ENCODE measurements at places on chromosomes 3 and 15.

GRCh38 chr3:55486857-55487380, at the start of gene WNT5A:
Gene WNT5A, minus strand, starts transcription at chr3:55487306. Its CDS starts 321 bp downstream, at chr3:55486985.
- peak within 1 kb of the TSS; percentile 40 for H3K4me3 ChIP-seq
- no peak for ATAC-seq
- H3K27me3 ChIP-seq, result peaks cover 57% of the 10 kb centered on the region
- no peak within 1 kb of the TSS for H3K27ac ChIP-seq
- peaks cover 4% of the 10 kb centered on the region for H3K4me1 ChIP-seq
- no peaks in the 10 kb centered on the region for H3K36me3 ChIP-seq

DNA sequence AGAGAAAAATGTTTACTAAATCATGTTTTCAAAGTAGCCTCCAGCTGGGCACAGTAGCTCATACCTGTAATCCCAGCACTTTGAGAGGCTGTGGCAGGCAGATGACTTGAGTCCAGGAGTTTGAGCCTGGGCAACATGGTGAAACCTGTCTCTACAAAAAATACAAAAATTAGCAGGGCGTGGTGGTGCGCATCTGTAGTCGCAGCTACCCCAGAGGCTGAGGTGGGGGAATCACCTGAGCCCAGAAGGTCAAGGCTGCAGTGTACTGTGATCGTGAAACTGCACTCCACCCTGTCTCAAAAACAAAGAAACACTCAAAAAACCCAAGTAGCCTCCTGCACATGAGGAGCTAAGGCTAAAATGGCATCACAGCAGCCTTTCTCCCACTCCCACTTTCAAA, 1.6 kb upstream of the PPIB start:
- no peak for ATAC-seq
- H3K36me3 ChIP-seq, result peaks cover 33% of the 10 kb centered on the region
- H3K4me3 ChIP-seq, result peak overlapping the region; percentile 93
- H3K27ac ChIP-seq, result peak overlapping the region; percentile 96
- H3K27me3 ChIP-seq, result no peaks in the 10 kb centered on the region
- peaks cover 36% of the 10 kb centered on the region for H3K4me1 ChIP-seq

GRCh38 chr3:179673523-179673922, 20.7 kb downstream of the USP13 start:
- H3K27me3 ChIP-seq, result no peaks in the 10 kb centered on the region
- H3K36me3 ChIP-seq, result no peaks in the 10 kb centered on the region
- H3K4me3 ChIP-seq, result no peak overlapping the region

DNA sequence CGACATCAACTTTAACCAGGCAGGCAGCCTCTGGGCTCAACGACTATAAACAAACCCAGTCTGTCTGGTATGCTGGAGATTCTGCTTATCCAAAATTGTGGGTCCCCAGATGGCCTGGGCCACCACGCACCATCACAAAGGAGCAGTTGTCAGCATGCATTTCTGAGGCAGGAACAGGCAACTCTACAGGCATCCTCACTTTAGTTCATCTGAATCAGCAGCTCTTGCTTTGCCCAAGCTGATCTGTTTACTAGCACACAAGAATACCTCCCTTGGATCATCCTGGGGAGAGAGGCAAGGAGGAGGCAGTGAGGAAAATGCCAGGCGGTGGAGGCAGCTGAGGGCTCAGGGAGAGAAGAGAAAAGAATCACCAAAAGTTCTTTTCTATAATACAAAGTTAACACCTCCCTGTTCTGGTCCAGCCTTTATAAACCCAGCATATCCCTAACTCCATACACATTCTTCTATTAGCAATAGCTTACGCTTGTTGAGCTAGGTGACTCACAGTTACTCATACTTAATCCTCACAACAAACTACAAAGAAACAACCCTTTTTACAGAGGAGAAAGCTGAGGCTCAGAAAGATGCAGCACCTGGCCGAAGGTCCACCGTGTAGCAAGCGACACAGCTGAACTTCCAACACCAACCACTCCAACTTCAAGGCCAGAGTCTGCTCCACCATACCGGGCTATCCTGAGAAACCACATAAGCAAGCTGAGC, 33.6 kb downstream of the ZDHHC3 start:
- H3K27ac ChIP-seq, result no peak overlapping the region
- H3K4me3 ChIP-seq, result no peak overlapping the region
- H3K36me3 ChIP-seq, result peaks cover 64% of the 10 kb centered on the region
- no peak for ATAC-seq
- H3K4me1 ChIP-seq, result no peaks in the 10 kb centered on the region

- peaks cover 1% of the 10 kb centered on the region for H3K36me3 ChIP-seq
- no peaks in the 10 kb centered on the region for H3K27me3 ChIP-seq
- H3K4me3 ChIP-seq, result no peak overlapping the region
- no peak for ATAC-seq
- H3K27ac ChIP-seq, result peak overlapping the region; percentile 26
These were observed 55.2 kb downstream of the RAB7A start for GRCh38 chr3:128781164-128781563.

- no peak for ATAC-seq
- H3K27me3 ChIP-seq, result peaks cover 10% of the 10 kb centered on the region
- H3K36me3 ChIP-seq, result no peaks in the 10 kb centered on the region
These were observed 13.1 kb downstream of the COL8A1 start for GRCh38 chr3:99651531-99651930.

- no peak for ATAC-seq
- no peak overlapping the region for H3K4me3 ChIP-seq
- H3K36me3 ChIP-seq, result no peaks in the 10 kb centered on the region
- H3K27me3 ChIP-seq, result no peaks in the 10 kb centered on the region
These were observed 79.2 kb downstream of the IL1RAP start for GRCh38 chr3:190593075-190593474.

DNA sequence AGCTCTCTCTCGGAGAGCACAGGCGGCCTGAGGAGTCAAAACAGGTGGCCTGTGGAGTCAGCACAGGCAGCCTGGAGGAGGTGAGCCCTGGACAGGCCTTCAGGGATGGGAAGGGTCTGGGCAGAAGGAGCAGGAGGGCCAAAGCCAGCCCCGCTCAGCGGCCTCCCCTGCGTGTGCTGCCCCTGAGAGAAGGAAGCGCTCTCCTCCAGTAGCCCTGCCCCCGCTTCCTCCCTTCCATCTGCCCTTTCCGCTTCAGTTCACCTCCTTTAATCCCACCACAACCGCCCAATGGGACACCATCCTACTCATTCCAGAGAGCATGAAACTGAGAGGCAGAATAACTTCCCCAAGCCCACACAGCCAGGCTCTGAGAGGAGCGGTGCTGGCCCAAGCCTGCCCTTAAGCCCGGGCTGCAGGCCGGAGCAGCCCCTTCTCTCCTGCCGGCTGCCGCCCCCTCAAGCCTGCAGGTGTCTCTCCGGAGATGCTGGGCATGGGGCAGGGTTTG, 3.2 kb upstream of the NR2E3 start:
- H3K4me1 ChIP-seq, result no peaks in the 10 kb centered on the region
- H3K27ac ChIP-seq, result peak overlapping the region; percentile 30
- H3K4me3 ChIP-seq, result no peak overlapping the region
- peaks cover 13% of the 10 kb centered on the region for H3K27me3 ChIP-seq
- ATAC-seq, result no peak
- H3K36me3 ChIP-seq, result no peaks in the 10 kb centered on the region

GRCh38 chr15:68510558-68510957, 68.2 kb upstream of the CORO2B start:
- no peaks in the 10 kb centered on the region for H3K4me1 ChIP-seq
- no peaks in the 10 kb centered on the region for H3K36me3 ChIP-seq
- no peak for ATAC-seq
- peaks cover 24% of the 10 kb centered on the region for H3K27me3 ChIP-seq
- H3K27ac ChIP-seq, result no peak overlapping the region
- no peak overlapping the region for H3K4me3 ChIP-seq

DNA sequence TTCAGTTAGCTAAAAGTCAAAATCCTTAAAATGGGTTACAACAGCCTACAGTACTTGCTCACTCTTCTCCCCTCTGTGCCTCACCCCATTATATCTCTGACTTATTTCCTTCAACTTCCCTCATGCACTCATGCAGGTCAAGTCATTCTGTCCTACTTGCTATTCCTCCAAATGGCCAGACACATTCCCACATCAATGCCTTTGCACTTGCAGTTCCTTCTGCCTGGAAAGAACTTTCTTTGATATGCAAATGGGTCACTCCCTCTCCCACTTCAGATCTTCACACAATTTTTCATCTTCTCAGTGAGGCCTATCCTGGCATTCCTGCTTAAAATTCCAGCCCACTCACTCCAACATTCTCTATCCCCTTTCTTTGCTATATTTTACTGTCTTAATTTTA, 547.2 kb upstream of the TGFBR2 start:
- H3K4me1 ChIP-seq, result no peaks in the 10 kb centered on the region
- H3K4me3 ChIP-seq, result no peak overlapping the region
- no peak overlapping the region for H3K27ac ChIP-seq
- H3K27me3 ChIP-seq, result peaks cover 2% of the 10 kb centered on the region
- no peaks in the 10 kb centered on the region for H3K36me3 ChIP-seq
- ATAC-seq, result no peak

DNA sequence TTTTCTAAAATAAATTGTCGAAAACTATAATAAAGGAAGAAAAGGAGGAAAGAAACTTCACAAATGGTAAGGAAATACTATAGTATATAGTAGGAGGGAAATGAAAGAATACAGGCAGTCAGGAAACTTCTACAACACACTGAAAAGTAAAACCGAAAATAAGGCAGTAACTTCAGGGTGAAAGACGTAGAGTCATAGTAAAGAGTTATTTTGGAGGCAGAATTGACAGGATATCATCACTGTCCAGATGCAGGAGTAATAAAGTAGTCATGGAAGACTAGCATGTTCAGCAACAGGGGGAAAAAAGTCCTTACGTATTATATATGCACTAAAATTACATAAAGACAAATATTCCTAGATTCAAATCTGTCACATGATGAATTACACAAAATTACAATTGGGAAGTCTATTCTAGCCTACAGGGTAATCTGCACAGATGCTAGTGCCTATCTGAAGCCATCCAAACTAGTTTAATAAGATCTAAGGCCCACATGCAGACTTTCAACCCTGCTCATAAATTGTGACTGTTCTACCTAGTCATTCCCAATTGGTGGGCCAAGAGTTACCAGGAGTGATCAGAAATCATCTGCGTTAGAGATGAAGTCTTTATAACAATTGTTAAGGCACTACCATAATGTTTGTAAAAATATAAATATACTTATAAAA, 14.0 kb downstream of the VPS13C start:
- peak overlapping the region; percentile 70 for H3K4me3 ChIP-seq
- peak overlapping the region; percentile 64 for H3K27ac ChIP-seq
- peak; percentile 90 for ATAC-seq
- H3K36me3 ChIP-seq, result peaks cover 37% of the 10 kb centered on the region
- no peaks in the 10 kb centered on the region for H3K27me3 ChIP-seq

- H3K27me3 ChIP-seq, result peaks cover 8% of the 10 kb centered on the region
- no peaks in the 10 kb centered on the region for H3K36me3 ChIP-seq
- ATAC-seq, result no peak
- H3K27ac ChIP-seq, result no peak overlapping the region
- H3K4me1 ChIP-seq, result no peaks in the 10 kb centered on the region
- no peak overlapping the region for H3K4me3 ChIP-seq
These were observed 54.6 kb upstream of the PIAS1 start for GRCh38 chr15:67999320-68000100.

DNA sequence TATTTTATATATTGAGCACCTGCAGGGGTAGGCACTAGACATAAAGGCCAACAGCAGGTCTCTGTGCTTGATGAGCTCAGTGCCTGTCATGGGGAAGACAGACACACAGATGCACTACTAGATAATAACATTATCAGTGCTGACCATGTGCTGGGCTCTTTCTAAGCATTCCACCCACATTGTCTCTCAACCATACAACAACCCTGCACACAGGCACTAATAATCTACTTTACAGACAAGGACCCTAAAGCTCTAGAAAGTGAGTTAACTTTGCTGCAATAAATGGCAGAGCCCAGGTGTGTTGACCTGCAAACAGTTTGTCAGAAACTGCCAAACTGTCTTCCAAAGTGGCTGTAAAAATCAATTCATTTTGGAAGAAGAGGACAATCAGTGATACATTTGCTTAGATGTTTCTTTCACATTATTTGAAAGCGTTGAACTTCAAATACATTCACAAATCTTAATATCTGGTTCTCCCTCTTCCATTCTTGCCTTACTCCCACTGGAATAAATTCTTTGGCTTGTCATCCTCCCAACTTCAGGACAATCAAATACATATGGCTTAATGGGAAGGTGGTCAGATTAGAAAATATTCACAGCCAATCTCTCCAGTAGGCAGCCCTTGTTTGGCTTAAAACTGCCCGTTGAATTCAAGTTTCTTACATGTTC, 11.0 kb upstream of the PP2D1 start:
- no peaks in the 10 kb centered on the region for H3K27me3 ChIP-seq
- no peak for ATAC-seq
- no peaks in the 10 kb centered on the region for H3K4me1 ChIP-seq
- H3K4me3 ChIP-seq, result no peak overlapping the region
- peak overlapping the region; percentile 55 for H3K27ac ChIP-seq

DNA sequence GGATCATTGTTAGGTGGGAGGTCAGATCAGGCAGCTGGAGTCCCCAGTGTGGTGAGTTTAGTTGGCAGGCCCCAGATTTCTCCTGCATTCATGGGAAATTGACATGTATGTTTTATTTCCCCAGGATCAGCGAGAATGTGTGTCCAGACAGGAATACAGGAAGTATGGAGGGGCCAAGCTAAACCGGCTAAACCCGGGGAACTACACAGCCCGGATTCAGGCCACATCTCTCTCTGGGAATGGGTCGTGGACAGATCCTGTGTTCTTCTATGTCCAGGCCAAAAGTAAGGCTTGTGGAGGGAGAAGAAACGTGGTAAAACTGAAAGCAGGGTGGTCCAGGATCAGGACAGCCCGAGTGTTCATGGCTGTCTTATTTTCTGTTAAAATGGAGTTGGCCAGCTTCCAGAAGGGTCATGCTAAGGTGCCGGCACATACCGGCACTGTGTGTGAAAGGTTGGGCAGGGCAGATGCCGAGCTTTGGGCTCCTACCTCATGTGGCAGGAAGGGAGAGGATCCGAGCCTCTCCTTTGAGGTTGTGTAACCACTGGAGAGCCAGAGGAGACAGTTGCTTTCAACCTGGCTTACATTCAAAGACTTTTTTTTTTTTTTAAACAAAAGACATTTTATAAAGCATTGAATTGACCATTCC, 83.1 kb downstream of the PGPEP1L start:
- H3K27me3 ChIP-seq, result no peaks in the 10 kb centered on the region
- no peaks in the 10 kb centered on the region for H3K4me1 ChIP-seq
- no peak overlapping the region for H3K4me3 ChIP-seq
- H3K36me3 ChIP-seq, result peaks cover 60% of the 10 kb centered on the region
- H3K27ac ChIP-seq, result no peak overlapping the region
- ATAC-seq, result no peak

DNA sequence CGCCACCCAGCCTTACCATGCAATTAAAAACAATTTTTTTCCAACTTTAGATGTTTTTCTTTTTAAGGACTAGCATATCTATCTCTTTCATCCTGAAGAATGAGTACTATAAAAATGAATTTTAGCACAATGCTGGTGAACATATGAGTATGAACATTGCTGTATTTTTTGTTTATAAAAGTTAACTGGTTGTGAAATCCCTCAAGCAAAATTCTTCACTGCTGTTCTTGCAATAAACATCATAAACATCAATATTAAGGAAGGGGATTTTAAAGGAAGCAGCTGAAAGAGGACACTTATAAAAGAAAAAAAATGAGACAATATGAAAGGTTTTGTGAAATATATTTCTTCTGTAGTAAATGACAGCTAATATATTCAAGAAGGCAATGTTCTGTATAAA, 3.0 kb downstream of the PLSCR4 start:
- H3K36me3 ChIP-seq, result no peaks in the 10 kb centered on the region
- ATAC-seq, result no peak
- no peaks in the 10 kb centered on the region for H3K4me1 ChIP-seq
- H3K4me3 ChIP-seq, result no peak overlapping the region
- no peak overlapping the region for H3K27ac ChIP-seq
- H3K27me3 ChIP-seq, result peaks cover 24% of the 10 kb centered on the region

GRCh38 chr3:73451301-73451944, 173.3 kb downstream of the PDZRN3 start:
- no peaks in the 10 kb centered on the region for H3K36me3 ChIP-seq
- H3K4me1 ChIP-seq, result no peaks in the 10 kb centered on the region
- ATAC-seq, result no peak
- no peak overlapping the region for H3K4me3 ChIP-seq
- H3K27me3 ChIP-seq, result no peaks in the 10 kb centered on the region
- H3K27ac ChIP-seq, result no peak overlapping the region

All from activated T-helper 17 cell treated with anti-CD3 and anti-CD28 coated beads, Interleukin-2, amount 50 U/mL, for 72 hours (primary cell).